CD4-positive, alpha-beta T cell treated with Interleukin-15 for 4 hours (primary cell): ENCODE measurements at places on chromosomes 4 and X.

DNA sequence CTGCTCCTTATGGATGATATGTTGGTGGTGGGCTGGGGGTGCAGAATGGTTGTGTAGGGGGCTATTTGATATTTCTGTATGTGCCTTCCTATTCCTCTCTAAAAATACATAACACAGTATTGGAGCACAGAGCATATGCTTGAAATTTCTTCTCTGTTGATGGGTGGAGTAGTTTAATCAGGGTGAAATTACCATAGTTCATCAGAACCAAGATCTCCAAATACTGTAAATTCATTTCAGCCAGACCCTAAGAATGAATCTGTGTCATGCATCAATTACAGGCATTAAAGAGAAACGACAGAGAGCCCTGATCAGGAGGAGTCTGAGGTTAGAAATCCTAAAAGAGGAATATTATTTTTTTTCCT, 25.1 kb upstream of the CCDC149 start:
- no peak for DNase-seq

DNA sequence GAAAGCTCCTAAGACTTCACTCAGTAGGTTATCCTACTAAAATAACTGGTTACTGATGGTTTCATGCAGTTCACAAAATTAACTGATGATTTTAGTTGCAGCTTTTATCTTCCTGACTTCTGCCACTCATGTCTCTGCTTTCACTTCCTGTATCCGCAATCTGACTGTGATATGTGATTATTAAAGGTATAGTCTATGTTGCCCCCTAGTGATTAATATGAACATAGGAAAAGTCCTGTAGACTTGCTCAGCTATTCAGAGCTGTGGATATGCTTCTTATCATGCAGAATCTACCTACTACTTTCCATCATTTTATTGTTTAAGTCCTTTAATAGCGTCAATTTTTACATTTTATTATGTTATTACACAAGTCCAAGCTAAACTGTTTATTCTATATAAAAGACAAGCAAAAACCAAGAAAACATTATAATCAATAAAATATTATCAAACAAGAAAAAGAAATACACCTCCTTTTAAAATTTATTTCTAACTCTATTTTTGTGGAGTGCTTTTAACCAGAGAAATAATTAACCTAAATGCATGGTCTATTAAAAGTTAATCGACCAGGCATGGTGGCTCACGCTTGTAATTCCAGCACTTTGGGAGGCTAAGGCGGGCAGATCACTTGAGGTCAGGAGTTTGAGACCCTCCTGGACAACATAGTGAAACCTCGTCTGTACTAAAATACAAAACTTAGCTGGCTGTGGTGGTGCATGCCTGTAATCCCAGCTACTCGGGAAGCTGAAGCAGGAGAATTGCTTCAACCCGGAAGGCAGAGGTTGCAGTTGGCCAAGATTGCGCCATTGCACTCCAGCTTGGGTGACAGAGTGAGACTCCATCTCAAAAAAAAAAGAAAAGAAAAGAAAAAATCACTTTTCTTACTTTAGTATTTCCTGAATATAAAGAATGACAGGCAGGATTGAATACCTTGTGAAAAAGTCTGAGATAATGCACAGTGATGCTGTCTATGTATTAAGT, 40.4 kb upstream of the TLR2 start:
- peak; percentile 62 for DNase-seq

- peak; percentile 67 for DNase-seq
Measured at GRCh38 chr4:102627831-102628523, 126.8 kb downstream of the NFKB1 start.

DNA sequence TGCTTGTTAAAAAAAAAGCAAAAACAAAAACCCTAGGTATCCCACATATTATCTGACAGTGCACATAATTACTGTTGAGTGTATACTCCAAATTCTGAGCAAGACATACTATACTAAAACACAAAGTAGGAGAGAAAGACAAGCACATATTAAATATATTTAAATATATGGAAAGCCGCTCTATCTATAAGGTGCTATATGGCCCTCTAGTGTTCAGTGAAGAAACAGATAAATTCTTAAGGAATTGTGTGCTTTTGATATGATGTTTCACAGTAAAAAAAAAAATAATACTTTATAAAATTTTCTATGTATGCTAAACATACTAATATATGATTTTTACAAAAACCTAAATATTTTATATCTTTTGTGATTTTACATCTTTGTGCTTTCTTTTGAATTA, 137.8 kb downstream of the FBXW7 start:
- DNase-seq: no peak

DNA sequence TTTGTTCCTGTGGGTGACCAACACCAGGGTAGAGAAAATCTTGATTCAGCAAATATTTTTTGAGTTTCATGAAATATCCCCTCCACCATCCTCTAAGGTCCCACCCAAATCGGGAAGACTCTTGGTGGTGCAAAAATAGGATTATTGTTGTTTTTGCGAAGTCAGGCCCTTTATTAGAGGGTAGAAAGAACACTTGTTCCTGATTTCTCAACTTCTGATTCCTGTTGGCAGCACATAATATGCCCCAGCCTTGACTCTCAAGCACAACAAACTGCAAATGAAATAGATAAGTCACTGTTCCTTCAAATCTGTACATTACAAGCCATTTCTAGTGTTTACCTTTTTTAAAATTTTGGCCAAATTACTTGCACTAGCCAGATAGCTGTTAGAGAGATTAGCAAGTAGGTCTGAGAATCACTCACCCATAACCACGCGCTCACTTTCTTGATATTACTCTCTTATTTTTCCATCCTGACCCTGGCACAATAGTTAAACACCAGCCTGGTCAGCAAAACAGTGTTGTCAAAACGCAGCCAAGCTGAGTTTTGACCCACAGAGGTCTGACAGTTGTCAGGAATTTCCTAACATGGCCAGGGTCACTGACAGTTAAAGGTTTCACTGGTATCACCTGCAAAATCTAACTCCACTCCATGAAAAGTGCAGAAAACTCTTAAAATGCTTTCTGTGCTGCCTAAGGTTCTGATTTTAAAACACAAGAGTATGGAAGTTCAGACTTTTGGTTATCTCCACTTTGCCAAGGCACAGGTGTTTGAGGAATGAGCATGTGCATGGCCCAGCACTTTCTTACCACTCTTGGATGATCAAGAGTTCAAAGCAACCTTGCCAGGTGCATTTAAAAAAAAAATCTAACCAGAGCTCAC, 69.8 kb downstream of the RBM47 start:
- no peak for DNase-seq

DNA sequence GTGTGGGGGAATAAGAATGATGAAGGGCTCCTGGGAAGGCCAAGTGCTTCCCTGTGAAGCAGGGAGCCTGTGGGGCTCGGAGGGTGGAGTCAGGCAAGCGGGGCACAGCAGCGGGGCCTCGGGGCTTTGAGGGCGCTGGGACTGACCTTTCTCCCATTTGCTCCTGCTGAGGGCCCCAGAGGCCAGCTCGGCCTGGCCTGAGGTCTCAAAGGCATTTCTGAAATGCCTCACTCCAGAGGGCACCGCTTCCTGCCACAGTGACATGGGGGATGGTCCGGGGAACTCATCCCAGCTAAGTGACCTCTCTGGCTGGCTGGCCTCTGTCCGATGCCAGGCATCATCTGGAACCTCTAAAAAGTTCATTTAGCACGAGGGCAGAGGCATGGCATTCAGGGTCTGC, 98.8 kb upstream of the STX18 start:
- DNase-seq: no peak

DNA sequence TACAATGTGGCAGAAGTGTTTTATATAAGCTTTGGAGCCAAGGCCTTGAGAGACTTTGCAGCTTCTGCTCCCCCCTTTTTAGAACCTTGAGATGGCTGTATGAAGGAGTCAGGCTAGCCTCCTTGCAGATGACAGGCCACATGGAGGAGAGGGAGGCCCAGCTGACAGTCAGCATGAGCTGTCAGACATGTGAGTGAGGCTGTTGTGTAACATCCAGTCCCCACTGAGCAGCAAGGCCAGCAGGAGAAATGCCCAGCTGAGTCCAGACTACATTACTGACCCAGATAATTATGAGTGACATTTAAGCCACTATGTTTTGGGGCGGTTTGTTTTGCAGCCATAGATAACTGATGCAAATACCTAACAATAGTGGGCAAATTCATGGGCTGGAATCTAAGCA, 515.3 kb upstream of the ARX start:
- DNase-seq: no peak

- DNase-seq: no peak
Measured at GRCh38 chr4:10728016-10728415, 43.4 kb upstream of the CLNK start.

DNA sequence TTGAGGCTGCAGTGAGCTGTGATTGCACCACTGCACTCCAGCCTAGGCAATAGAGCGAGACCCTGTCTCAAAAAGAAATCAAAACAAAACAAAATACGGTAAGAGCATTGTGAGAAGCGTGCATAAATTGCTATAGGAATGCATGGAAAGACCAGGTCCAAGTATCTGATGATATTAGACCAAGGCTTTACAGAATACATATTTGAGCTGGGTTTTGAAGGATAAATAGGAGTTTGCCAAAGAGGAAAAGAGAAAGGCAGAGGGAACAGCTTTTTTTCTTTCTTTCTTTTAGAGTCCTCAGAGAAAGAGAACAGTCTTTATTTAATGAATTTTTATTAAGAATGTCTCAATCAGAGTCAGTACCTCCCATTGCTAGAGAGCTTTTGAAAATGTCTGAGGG, 79.5 kb upstream of the PRPS1 start:
- no peak for DNase-seq

- no peak for DNase-seq
Measured at GRCh38 chr4:102823464-102823863, 3.9 kb downstream of the UBE2D3 start.

DNA sequence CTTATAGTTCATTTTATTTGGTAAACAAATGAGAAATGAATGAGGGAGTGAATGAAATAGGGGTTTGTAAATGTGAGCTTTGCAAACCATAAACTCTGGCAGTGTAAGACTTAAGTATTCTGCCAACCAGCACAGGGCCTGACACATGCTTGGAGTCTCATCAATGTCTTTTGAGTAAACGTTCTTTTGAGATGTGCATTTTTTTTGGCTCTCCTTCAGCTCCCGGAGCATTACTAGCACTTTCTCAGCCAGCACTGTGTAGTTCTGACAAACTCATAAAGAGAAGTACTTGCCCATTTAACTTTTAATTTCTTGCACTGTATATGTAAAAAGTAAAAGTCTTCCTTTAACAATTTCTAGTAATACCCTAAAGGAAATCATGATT, 245.3 kb downstream of the HS3ST1 start:
- DNase-seq: no peak

DNA sequence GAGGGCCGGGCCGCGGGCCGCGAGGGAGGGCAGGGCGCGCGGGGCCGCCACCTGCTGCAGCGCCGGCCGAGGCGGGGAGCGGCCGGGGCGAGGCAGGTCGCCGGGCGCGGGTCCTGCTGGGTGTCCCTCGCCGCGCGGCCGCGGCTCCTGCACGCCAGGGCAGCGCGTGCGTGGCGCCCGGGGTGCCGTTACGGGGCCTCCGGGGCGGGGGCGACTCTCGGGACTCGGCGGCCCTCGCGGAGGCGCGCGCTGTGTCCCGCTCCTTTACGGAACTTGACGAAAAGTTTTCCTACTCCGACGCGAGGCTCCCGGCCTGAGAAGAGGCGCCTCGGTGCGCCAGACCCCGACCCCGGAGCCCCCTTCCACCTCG, 329 bp downstream of the TBC1D14 start:
- DNase-seq: no peak

DNA sequence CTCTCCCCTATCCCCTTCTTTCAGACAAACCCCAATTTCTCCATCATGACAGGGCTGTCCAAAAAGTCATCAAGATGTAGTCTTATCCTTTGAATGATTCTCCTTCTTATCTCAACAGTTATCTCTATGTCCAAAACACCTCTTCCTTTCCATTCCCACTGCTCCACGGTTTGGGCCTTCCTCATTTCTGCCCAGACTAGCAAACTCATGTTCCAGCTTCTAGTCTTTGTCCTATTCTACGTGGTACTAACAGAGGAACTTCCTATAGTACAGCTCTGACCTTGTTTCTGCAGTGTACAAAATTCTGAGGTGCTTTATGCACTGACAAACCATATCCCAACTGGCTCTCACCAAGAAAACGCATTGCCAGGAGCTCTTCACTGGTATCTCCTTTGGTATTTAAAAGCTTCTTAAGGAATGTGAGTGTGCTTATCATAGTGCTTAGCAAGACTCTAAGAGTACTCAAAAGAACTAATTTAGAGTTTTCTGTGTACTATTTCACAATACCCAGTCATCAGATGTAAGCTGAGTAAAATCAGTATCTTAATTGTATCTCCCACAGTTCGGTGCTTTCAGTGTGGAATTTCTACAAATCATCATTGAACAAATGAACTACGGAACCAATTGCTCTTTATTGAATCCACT, 65.5 kb downstream of the MAML3 start:
- no peak for DNase-seq

- peak; percentile 59 for DNase-seq
Measured at GRCh38 chrX:40098264-40099054, 701 bp upstream of the BCOR start.

DNA sequence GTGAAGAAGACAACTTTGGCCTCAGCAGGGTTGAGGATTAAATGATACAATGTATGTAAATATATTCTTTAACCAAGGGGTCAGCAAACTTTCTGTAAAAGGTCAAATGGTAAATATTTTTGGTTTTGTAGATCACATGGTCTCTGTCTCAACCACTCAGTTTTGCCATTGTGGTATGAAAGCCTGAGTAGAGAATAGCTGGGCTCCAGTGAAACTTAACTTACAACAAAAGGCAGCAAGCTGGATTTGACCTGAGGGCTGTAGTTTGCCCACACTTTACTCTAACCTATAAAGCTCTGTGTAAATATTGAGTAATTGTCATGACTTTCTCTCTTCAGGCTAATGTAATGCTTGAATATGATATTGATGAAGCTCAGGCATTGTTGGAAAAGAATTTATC, 19.6 kb downstream of the VBP1 start:
- no peak for DNase-seq

DNA sequence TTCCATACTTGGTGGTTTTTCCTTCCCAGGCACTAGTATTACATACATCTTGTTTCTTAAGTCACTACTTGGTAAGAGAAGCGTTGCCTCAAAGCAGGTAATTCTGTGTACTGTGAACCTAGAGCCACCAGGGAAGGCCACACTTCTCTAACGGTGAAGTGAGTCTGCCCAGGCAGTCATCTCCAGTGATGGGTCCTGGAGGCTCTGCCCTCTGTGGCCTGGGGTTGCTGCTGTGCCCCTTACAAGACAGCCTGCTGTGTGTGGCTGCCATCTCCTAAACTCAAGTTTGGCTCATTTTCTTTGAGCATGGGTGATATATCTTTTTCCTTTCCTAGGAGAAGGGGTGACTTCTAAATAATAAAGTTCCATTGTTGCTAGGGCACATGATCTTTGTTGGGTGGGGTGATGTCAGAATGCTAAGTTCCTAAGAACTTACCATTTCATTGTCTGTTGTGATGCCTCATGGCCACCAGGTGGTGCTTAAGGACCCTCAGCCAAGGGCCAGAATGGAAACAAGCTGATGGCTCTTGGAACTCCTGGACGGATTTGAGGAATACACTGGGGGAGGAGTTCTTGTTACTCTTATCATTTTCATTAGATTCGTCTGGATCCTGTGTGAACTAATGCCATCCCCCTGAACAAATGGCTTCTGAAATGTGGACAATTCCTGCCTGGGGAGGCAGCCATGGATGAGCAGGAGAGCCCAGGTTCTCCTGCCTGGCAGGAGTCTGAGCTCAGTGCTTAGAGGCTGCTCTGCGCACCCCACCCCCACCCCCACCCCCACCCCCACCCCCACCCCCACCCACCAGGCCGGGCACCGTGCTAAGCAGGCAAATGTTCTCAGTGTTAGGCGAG, 41.1 kb upstream of the WDR1 start:
- peak; percentile 41 for DNase-seq

- DNase-seq: no peak
Measured at GRCh38 chr4:84908876-84909275, 57.6 kb downstream of the WDFY3 start.

GRCh38 chr4:15963576-15963975, 601 bp upstream of the FGFBP2 start:
- DNase-seq: peak; percentile 25

GRCh38 chr4:4248885-4249203, 821 bp upstream of the TMEM128 start:
- no peak for DNase-seq
